Activated CD8-positive, alpha-beta memory T cell treated with anti-CD3 and anti-CD28 coated beads for 4 hours (primary cell): ENCODE measurements at places on chromosomes 12 and 14.

GRCh38 chr12:27705263-27705662, 5.4 kb upstream of the MRPS35 start:
- no peak for DNase-seq

GRCh38 chr12:28498850-28499249, 308.6 kb downstream of the CCDC91 start:
- DNase-seq, result no peak

DNA sequence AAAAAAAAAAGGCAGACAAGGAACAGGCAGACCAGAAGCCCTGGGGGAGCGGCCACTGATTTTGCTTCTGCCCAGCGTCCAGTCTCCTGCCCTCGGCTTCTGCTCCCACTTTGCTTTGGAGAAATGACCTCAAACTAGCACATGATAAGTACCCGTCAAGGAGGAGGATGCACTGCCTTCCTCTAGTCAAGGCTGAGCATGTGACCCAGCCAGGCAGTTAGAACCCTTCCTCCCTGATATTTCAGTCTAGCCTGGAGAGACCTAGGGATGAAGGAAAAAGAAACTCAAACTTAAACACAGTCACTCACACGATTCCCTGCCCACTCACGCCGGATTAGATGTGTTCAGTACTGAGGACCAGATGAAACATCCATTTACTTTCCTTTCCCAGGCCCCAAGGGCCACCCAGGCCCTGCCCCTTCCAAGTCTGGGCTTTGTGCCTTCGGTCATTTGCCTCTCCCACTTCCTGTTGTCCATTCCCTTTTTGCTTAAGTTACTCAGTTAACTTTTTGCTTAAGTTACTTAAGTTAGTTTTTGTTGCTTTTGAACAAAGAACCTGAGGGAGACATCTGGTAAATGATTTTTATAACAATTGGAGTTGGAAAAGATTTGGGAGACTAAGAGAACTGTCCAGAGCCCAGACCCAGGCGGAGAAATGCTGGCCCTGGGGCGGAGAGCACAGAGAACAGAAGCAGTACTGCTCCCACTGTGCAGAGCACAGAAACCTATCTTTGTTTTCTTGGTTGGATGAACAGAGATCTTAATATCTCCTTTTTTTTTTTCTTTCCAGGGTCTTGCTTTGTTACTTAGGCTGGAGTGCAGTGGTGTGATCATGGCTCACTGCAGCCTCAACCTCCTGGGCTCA, 23.0 kb upstream of the TTC7B start:
- no peak for DNase-seq

DNA sequence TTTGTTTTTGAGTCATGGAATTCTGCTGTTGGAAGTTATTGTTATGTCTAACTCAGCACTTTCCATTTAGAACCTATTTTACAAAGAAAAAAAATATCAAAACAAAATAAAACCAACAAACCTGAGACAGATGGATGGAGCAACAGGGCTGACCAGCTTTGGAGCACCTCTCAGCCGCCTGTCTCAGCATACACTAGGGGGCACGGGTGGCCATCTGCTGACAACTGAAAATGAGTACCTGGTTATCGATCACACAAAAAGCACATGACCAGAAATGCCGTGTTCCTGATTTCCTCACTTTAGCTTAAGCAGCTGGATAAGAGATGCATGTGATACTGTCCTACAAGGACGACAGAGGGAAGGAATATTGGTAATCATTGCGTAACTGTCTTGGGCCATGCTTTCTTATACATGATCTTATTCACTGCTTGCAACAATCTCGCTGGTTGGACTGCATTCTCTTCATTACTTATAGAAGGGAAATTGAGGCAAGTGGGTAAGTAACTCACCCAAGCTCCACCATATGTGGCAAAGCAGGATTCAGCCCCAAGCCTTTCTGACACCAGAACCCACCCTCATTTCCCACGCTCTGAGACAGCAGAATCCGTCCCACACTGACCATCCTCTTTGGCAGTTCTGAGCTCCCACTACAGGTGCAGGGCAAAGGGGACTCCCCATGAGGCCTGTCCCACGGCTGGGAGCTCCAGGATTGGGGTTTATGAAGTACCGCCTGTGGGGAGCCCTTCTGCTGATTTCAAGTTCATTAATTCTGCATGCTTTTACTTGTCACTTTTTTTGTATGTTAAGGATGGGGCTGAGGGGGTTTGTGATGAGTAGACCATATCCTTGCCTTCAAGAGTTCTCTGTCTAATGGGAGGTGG, 43.5 kb downstream of the C14orf132 start:
- DNase-seq, result no peak

GRCh38 chr12:27517546-27517945, 6.5 kb upstream of the PPFIBP1 start:
- DNase-seq, result no peak

DNA sequence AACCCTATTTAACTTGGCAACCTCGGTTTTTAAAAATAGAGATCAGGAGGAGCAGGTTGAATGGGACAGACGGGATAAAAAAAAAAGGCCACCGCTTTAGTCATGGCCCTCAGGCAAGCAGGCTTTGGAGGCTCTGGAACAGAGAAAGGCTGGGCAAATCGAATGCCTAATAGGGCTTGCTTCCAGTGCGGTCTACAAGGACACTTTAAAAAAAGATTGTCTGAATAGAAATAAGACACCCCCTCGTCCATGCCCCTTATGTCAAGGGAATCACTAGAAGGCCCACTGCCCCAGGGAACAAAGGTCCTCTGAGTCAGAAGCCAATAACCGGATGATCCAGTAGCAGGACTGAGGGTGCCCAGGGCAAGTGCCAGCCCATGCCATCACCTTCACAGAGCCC, 265.8 kb downstream of the CPNE8 start:
- DNase-seq, result no peak

GRCh38 chr12:125983094-125983783, 918.0 kb downstream of the AACS start:
- DNase-seq, result no peak

GRCh38 chr12:71548893-71549292, 109.3 kb downstream of the LGR5 start:
- DNase-seq, result no peak

DNA sequence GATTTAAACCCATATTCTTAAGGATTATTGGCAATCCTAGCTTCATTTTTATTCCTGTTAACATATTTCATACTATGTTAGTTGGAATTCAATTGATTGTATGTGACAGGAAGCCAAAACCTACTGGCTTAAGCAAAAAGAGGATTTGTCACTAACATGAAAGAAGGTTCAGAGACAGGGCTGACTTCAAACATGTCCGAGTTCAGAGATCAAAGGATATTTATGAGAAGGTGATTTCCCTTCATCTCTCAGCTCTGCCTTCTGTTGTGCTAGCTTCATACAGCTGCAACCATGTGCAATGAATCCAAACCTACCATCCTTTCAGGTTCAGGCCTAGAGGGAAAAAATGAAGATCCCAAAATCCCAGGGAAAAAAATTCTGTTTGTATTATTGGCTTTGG, 349.7 kb downstream of the ATP23 start:
- DNase-seq, result no peak

DNA sequence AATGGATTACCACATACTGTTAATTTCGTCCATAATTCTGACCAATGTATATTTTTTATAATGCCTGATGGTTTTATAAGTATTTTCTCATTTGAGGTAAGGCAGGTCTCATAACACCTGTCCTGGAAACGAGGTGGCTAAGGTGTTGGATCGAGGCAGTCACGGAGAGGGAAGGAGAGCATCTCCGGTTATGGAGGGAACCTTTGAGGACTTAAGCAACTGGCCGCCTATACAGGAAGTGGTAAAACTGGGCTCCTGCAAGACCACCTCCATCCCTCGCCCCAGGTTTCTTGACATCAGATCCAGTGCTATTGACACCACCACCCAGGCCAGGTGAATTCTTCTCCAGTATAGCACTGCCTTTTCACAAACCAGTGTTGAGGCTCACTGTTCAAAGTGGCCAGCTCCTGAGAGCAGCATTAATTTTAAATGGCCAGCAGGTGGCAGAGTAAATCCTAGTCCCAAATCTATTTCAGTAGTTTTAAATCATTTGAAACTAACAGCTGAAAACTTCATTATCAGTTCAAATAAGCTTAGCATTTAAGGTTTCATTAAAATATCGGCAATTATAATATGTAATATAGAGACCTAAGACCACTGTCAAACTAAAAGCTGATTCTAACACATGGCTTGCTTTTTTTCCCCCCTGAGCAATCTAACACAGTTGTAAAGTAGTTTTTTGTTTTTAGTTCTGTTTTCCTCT, 100.8 kb downstream of the PPM1A start:
- DNase-seq, result no peak

DNA sequence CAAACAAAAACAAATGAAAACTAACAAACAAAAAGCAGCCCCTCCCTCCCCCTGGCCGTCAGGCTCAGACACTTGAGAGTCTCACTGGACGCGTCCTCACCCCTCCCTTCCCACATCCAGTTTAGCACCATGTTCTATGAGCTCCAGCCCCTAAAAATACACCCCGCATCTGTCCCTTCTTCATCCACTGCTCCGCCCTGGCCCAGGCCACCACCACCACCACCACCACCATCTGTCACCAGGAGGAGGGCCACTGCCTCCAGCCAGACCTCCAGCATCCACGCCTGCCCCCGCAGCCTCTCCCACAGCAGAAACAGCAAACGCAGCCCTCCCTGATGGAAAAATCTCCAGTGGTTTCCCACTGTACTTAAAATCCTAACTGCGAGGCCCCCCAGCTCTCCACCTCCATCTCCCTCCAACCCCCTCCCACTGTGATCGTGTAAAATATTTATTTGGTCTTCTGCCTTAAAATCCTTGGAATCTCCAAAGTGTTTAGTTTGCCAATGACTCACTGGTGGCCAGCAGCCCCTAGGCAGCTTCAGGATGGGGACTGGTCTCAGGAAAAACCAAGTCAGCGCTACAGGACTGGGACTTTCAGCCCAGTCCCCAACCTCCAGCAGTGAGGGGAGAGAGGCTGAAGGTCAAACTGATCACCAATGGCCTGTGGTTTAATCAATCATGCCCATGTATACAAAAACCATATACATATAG, 95.1 kb downstream of the SCARB1 start:
- no peak for DNase-seq
